Globus pallidus (tissue), 1 donor: ENCODE measurements at places on chromosomes 5 and 9.
A peak's percentile ranks its signal among the peaks of the same experiment; 100 is the strongest.

GRCh38 chr9:119577881-119578280 lies 208.6 kb upstream of the BRINP1 start:
- no peak for DNase-seq

GRCh38 chr9:123286324-123286723 lies 17.9 kb upstream of the STRBP start:
- DNase-seq, result no peak

GRCh38 chr9:124132671-124133147 lies 121.1 kb downstream of the LHX2 start:
- no peak for DNase-seq

- DNase-seq, result no peak
Measured at GRCh38 chr5:118430076-118430475, 558.3 kb downstream of the DTWD2 start.

- DNase-seq, result no peak
Measured at GRCh38 chr5:154356020-154356655, 89.7 kb upstream of the SAP30L start.

GRCh38 chr9:28961623-28962022 lies 1388.3 kb upstream of the C9orf72 start:
- no peak for DNase-seq

GRCh38 chr9:89194421-89195130 lies 16.0 kb upstream of the SHC3 start:
- DNase-seq, result no peak

DNA sequence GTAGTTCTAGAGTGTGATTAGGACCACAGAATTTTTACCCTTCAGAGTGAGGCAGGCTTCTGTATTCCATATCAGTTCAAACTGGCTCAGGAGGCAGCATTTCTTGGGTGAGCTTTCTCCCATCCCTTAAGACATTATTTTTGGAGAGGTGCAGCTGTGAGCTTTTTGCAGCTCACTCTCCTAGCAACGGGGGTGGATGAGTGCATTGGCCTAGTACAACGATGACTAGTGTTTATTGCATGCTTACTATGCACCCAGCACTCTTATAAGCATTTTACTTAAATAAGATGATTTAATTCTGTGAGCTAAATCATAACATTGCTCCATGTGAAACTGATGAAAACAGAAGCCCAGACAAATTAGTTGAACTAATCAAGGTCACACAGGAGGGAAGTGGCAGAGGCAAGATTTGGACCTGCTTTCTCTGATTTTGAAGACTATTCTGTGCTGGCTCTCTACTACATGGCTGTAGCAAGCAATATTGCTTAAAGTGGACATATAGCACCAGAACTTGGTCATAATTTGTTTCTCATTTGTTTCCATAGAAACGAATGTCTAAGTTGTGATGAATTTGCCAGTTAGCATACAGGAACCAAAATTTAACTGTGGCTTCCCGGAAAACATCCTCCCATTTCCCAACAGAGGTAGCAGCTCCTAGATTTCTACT lies 372.1 kb upstream of the RIOK2 start:
- no peak for DNase-seq

- DNase-seq, result no peak
Measured at GRCh38 chr9:84502066-84502465, 161.5 kb upstream of the SLC28A3 start.

GRCh38 chr5:98975223-98975622 lies 46.4 kb upstream of the CHD1 start:
- no peak for DNase-seq

GRCh38 chr9:72615931-72616330 lies 94.5 kb downstream of the TMC1 start:
- no peak for DNase-seq

- no peak for DNase-seq
Measured at GRCh38 chr5:90882448-90882847, 323.9 kb downstream of the ADGRV1 start.

- DNase-seq, result no peak
Measured at GRCh38 chr5:124935065-124935464, 188.6 kb upstream of the ZNF608 start.

DNA sequence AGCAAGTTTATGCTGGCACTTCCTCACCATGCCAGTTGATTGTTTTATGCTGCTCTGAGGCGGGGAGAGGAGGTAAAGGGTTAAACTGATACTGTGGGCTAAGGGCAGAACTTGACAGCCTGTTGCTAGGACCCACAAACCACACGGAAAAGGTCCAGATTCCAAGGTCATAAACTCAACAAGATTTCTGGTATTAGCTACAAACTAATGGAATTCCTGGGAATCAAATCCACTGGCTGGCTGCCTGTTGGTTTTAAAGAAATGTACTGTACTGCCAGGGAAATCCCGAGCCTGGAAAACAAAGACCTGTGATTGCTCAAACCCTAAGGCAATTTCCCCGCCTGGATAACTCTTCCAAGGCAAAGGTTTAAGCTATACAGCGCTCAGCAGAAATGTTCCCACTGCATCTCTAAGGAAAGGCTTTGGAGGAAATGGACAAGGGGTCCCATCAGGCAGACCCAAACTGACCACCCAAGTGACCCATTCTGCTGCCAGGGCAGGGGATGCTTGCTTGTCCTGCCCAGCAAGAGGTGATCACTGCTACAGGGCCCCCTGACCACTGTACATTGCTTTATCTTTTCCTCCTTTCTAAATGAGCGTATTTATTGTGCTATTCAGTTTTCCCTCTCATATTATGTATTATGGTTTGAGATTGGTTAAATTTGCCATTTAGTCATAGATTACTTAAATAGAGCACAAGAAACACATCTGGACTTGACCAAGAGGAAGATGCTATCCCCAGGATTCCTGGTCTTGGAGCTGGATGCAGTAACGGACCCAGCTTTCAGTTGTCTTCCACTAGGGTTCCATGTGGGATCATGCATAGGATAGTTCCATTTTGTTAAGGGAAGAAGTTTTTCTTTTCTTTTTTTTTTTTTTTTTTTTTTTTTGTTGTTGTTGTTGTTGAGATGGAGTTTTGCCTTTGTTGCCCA lies 124.3 kb downstream of the SUSD1 start:
- no peak for DNase-seq

DNA sequence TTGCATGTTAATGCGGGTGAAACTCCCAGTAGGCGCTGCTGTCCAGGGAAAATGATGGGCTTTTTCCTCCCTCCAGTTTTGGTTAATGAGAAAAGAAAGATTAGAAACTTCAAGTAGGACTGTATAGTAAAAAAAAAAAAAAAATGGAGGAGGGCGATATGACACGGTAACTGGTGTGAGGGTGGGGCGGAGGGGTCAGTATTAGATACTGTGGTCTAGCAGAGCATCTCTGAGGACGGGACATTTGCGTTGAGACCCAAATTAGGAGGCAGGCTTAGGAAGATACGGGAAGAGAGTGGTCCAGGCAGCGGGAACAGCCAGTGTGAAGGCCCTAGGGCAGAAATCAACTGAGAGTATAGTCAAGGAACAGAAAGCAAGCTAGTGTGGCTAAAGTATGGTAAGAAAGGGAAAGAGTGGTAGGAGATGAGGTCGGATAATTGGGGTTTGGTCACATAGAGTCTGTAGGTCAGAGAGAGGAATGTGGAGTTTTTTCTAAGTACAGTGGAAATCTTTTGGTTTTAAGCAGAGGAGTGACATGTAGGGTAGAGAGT lies 707 bp downstream of the RMND5B start:
- DNase-seq, result no peak

GRCh38 chr5:10201223-10201868 lies 48.3 kb downstream of the ATPSCKMT start:
- DNase-seq, result no peak

GRCh38 chr5:78757269-78758053 lies 108.9 kb upstream of the LHFPL2 start:
- DNase-seq, result no peak

DNA sequence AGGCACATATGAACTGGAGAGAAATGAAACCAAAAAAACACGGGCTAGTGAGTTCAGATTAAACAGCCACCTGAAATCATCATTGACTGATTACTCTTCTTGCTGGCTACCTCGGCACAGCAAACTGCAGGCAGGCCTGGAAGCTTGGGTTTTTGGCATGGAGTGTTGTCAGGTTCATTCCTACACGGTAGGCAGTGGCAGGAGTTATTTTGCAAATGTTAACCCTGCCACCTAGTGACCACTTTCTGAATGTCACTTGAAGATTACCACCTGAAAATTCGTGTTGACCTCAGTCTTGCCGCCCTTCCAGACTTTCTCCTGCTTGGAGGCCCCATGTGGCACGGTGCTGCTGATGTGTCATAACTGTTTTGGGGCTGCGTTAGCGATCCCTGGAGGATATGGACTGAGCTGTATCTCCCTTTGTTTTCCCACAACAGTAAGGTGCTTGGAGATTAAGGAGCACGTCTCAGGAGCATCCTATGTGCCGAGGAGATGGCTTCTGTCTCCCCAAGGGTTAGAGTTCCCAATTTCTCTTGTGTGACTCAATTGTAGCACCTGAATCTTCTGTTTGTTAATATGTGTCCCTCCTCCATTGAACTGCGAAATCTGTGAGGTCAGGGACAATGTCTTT lies 12.7 kb upstream of the CD180 start:
- DNase-seq, result peak; percentile 78

DNA sequence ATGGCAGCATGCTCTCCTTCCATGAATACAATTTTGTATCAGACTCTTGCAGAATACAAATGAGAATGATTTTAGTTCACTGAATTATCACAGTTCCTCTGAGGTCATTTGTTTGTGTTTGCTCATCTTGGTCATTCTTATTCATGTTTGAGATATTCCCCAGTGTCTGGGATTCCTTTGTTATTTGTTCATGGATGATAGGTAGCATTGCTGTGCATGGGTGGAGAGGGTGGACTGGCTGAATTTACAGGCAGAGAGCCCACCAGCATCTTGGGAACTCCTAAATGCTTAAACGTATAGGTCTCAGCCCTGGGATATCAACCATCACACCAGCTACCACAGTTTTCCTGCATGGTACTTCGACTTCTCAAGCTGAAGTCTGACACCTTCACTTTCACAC lies 459.8 kb downstream of the CCDC171 start:
- DNase-seq, result no peak

DNA sequence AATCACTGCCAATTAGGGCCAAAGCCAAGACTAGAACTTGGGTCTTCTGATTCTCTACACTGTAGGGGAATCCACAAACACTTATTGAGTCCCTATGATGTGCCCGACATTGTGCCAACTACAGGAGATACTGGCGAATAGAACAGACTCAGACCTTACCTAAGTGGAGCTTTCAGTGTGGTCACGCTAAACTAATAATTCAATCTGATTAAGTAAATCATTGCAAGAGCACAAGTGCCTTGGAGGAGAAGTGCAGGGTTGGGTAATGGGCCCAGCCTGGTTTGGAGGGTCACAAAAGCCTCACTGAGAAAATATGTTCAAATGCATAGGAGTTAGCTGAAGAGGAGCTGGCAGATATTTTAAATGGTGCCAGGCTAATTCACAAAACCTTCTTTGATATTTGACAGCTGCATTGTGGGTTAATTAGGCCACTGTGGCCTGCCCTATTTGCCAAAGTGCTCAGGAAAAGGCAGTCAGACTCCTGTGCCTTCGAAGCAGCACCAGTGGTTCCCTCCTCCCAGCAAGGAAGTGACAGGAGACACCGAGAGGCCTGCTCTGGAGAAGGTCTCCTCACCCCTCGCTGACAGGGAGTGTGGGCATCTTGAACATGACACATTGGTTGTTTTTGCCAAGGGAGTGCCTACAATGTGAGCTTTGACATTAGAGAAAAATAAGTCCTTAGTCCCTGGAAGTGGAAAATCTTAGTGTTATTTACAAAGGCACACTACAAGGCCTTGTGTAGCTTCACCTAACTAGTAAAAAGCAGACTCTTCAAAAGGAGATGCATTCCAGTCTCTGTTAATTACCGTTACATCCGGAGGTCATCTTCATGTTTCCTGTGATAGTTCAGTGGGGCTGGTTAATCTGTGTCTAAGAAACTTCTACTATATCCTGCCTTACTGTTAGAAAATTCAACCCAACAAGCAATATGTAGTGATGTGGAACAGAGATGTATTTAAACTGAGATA lies 24.1 kb upstream of the TRAF1 start:
- DNase-seq, result no peak

DNA sequence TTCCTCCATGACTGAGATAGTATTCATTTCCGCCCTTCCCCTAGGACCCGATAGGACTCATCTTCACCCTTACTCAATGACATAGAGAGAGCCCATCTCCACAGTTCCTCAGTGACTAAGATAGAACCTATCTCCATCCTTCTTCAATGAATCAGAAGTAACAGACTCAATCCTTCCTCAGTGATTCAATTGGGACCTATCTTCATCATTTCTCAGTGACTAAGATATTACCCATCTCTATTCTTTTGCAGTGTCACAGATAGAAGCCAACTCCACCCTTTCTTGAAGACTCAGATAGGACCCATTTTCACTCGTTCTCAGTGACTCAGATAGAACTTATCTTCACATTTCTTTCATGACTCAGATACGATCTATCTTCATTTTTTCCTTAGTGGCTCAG lies 164.6 kb downstream of the FBXO4 start:
- no peak for DNase-seq
